Stimulated activated CD8-positive, alpha-beta memory T cell treated with anti-CD3 and anti-CD28 coated beads, Interleukin-7, amount 100 ng/mL, for 24 hours (primary cell): ENCODE measurements at places on chromosomes 16 and 17.
A peak's percentile ranks its signal among the peaks of the same experiment; 100 is the strongest.

- DNase-seq = no peak
These were observed 3.0 kb downstream of the CDH11 start for GRCh38 chr16:65118871-65119270.

GRCh38 chr17:6657633-6658287, 6.2 kb downstream of the C17orf100 start:
- DNase-seq = no peak

DNA sequence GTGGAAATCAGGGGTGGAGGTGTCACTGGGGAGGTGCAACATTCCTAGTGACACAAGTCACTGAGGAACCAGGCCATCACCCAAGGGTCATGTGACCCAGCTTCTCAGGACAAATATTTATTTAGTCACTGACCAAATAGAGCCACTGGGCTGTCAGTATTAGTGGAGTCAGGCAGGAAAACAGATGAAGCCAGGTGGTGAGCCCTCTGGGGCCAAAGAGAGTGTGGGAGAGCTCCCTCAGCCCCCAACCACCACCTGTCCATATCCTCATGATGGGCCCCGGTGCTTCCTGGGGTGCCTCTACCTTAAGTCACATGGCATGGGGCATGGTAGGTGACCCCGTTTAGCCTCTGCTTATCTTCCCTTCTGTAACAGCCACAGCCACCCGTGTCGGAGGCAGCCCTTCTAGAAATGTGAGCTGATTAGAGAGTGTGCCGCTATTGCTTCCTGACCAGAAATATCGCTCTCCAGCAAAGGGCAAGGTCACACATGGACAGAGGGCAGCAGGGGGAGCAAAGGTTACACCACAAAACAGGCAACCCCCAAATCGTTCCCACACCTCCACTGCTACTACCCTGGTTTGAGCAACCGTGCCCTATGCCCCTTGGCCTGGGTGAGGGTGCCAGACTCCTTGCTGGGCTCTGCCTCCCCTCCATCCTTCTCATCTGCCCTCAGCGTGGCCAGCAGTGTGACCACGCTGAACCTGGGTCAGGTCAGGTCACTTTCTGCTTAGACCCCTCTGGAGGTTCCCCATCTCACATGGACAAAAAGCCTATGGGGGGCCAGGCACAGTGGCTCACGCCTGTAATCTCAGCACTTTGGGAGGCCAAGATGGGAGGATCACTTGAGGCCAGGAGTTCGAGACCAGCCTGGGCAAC, 8.6 kb upstream of the AKTIP start:
- DNase-seq = no peak

GRCh38 chr16:11560701-11561453, 25.8 kb downstream of the LITAF start:
- DNase-seq = no peak

- DNase-seq = no peak
These were observed 80.8 kb upstream of the METRNL start for GRCh38 chr17:82998637-82999036.

DNA sequence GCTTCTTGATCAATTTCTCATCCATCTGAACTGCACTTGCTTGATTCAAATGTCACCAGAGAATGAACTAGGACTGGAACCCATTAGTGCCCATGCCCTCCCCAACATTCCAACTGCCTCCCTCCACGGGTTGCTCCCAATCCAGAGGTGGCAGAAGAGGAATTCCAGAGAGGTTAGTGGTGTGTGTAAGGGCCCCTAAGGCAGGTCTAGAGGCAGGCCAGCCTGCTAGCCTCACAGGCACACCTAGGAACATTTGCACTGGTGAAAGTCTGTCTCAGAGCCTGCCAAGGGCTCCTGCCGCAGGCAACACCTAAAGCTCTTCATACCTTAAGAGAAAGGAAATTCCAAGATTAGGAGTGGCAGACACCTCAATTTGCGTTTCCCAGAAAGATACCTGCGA, 21.2 kb upstream of the CMTM4 start:
- DNase-seq = no peak

DNA sequence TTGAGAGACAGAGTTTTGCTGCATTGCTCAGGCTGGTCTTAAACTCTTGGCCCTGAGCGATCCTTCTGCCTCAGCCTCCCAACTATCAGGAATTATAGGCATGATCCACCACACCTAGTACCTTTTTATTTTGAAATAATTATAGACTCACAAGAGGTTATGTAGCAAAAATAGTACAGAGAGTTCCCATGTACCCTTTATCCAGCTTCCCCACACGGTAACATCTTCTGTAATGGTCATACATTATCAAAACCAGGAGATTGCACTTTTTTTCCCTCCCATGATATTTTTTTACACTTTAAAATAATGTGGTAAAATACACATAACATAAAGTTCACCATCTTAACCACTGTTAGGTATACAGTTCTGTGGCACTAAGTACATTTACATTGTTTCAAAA, 28.8 kb upstream of the CACNG4 start:
- DNase-seq = no peak

DNA sequence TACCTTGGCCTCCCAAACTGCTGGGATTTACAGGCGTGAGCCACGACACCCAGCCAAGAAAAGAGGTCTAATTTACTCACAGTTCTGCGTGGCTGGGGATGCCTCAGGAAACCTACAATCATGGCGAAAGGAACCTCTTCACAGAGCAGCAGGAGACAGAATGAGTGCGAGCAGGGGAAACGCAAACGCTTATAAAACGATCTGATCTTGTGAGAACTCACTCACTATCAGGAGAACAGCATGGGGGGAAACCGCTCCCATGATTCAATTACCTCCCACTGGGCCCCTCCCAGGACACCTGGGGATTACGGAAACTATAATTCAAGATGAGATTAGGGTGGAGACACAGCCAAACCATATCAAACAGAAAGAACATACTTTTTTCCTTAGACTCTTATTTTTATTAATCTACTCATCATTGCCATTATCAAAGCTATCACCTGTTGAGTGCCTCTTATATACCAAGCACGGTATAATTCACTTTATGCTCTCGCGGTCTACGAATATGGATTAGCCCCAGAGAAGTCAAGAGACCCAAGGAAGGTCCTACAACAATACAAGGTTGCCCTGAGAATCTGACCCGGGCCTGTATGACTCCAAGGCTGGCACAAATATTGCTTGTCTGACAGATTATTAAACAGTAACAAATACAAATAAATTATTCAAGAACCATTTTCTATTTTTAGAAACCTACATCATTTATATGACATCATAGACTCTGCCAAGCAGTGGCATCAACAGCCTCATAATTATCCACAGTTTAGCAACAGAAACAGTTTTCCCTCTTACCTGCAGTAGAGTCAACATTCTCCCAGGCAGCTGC, 2.4 kb downstream of the POLR3K start:
- DNase-seq = no peak

GRCh38 chr17:1455291-1455796, 688 bp downstream of the CRK start:
- DNase-seq = no peak

- DNase-seq = no peak
These were observed 457.9 kb downstream of the SLC39A11 start for GRCh38 chr17:72634621-72635020.

DNA sequence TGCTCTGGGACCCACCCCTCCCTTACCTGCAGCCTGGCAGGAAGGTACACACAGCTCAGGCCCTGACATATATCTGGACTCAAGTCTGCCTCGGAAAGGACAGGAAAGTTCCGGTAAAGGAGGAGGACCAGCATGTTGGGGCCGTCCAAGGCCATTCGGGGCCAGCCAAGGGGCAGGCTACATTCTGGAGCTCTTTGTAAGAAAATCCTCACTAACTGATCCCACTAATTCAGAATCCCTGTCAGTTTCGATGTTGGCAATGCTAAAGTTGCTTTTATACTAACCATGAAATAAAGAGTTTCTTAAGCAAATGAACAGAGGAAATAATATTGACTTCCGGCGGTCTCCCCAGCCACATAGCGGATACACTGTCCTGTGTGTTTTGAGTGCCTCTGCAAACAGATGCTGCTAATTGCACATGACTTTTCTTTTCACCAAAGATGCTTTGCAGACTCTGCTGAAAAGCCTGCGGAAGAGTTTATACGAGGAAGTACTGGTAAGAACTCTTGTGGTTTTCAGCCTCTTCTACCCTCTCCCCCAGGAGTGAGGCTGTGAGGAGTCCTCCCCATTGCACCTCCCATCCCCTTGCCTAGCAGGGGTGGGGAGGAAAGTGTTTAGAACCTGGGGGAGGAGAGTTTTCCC, 54.8 kb downstream of the PLXDC1 start:
- no peak for DNase-seq

- no peak for DNase-seq
These were observed 39.5 kb upstream of the ATP2A3 start for GRCh38 chr17:4003501-4004421.

DNA sequence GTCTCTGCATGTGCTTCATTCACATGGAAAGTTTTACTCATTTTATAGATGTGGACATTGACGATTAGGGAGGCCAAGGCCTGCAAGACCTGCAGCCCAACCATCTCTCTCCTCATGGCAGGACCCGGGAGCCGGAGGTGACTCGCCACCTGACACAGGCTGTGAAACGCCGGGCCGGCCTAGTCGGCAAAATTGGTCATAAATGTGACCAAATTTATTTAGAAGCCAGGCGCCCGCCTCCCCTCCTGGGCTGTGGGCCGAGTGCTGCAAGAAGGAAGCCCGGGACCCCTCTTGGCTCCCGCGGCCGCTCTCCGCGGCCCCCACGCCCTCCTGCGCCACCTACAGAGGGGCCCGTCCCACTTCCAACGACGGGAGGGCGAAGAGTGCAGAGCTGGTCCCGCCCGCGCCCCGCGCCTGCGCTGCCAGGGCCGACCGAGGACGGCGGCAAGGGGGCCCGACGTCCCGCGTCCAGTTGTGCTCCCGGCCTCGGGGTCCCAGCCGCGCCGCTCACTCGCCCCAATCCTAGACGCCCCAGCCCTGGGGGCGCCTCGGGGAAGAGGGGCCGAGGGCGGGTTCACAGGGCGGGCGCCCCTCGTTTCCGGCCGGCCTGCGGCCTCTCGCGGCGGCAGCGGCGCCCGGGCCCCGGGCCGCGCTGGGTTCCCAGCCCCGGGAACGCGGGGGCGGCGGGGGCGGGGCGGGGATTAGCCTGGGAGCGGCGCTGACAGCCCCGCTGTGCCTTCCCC, 47.5 kb downstream of the WNT3 start:
- no peak for DNase-seq

- peak; percentile 32 for DNase-seq
These were observed 30.3 kb downstream of the HMOX2 start for GRCh38 chr16:4506450-4506849.

GRCh38 chr16:46974352-46974751, 878 bp upstream of the DNAJA2 start:
- no peak for DNase-seq

DNA sequence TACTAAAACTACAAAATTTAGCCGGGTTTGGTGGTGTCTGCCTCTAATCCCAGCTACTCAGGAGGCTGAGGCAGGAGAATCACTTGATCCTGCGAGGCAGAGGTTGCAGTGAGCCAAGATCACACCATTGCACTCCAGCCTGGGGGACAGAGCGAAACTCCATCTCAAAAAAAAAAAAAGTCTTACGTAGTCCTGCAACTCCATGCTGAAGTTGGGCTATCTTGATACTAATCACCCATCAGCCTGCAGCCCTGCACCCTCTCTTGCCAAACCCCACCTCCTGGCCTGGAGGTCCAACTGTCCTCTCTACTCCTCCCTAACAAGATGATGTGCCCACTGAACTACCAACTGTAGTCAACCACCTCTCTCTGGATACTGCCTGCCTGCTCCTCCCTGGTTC, 4.8 kb downstream of the TMEM170A start:
- no peak for DNase-seq

- DNase-seq = no peak
These were observed 2.1 kb downstream of the CFAP20 start for GRCh38 chr16:58127033-58127556.

- DNase-seq = no peak
These were observed 9.0 kb downstream of the CUEDC1 start for GRCh38 chr17:57945996-57946797.

DNA sequence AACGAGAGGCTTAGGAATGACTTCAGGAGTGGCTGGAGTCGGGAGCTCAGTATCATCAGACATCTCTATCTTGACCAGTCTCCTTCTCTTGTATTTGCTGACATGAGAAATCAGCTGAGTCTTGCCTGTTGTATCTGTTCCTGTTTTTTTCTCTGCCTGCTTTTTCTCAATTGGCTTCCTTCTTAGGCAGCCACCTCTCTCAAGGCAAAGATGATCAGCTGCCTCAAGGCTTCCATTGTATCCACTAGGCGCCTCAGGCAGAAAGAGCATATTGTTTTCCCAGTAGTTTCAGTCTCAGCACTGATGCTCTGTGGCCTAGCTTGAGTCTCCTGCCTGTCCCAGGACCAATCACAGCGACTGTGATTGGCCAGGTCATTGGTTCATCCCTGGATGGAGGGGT, 306.2 kb downstream of the CPPED1 start:
- no peak for DNase-seq

- DNase-seq = no peak
These were observed 565 bp upstream of the XAF1 start for GRCh38 chr17:6755281-6755680.

DNA sequence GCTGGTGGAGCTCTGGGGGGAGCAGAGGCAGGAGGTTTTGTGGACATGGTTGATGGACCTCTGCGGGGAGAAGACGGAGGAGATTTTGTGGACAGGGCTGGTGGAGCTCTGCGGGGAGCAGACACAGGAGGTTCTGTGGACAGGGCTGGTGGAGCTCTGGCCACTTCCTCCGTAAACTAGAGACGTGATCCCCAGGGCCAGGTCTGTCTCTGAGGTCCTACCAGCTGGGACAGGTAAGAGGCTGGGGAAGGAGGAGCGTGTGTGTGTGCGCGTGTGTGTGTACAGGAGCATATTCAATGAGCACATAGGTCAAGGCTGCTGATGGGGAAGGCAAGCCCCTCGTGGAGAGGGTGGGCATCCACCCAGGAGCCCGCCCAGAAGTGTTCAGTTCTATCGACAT, 20.6 kb downstream of the RPH3AL start:
- DNase-seq = no peak

- DNase-seq = no peak
These were observed 55.6 kb downstream of the PPM1E start for GRCh38 chr17:58811290-58811689.

GRCh38 chr16:85036236-85037049, 8.8 kb downstream of the KIAA0513 start:
- DNase-seq = no peak
